Naive B cell (primary cell): ENCODE measurements at places on chromosomes 4 and X.

GRCh38 chrX:22043872-22044271, 11.7 kb downstream of the PHEX start:
- DNase-seq: no peak

GRCh38 chr4:125316791-125317524, 2.2 kb downstream of the FAT4 start:
- DNase-seq: no peak

GRCh38 chr4:81470456-81471297, 1.0 kb downstream of the RASGEF1B start:
- peak; percentile 74 for DNase-seq

DNA sequence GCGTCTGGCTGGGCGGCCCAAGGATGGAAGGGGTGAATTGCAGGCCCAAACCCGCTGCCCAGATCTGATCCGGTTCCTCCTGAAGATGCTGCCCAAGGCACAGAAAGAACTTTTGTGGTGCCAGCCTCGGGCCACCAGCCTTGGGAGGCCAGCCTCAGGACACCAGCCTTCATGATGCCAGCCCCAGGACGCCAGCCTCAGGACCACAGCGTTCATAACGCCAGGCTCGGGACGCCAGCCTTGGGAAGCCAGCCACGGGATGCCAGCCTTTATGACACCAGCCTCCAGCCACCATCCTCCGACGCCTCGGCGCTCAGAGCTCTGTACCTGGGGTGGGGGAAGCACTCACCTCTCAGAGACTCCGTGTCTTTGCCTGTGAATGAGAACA, 107.8 kb downstream of the ADRA2C start:
- DNase-seq: no peak

DNA sequence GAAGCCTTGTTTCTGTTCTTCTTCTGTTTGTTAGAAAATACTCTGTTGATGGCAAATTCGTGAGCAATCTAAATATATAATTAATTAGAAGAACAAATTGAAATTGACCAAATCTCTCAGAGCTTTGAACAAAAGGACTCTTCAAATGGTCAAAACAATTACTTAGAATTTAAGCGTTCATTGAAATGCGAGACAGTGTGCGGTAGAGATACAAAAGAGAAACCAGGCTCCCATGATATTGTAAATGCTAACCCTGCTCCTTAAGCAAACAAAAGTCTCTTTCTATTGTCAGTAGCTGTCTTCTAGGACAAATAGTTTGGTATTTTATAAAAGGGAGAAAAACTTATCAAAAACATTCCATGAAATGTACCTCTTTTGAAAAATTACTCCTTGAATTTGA, 453.4 kb upstream of the MAGEB2 start:
- no peak for DNase-seq

- no peak for DNase-seq
Measured at GRCh38 chrX:26581091-26581490, 365.1 kb downstream of the MAGEB5 start.

GRCh38 chr4:20761382-20761781, 61.1 kb downstream of the PACRGL start:
- no peak for DNase-seq

GRCh38 chr4:47490550-47490949, 5.5 kb downstream of the ATP10D start:
- no peak for DNase-seq

DNA sequence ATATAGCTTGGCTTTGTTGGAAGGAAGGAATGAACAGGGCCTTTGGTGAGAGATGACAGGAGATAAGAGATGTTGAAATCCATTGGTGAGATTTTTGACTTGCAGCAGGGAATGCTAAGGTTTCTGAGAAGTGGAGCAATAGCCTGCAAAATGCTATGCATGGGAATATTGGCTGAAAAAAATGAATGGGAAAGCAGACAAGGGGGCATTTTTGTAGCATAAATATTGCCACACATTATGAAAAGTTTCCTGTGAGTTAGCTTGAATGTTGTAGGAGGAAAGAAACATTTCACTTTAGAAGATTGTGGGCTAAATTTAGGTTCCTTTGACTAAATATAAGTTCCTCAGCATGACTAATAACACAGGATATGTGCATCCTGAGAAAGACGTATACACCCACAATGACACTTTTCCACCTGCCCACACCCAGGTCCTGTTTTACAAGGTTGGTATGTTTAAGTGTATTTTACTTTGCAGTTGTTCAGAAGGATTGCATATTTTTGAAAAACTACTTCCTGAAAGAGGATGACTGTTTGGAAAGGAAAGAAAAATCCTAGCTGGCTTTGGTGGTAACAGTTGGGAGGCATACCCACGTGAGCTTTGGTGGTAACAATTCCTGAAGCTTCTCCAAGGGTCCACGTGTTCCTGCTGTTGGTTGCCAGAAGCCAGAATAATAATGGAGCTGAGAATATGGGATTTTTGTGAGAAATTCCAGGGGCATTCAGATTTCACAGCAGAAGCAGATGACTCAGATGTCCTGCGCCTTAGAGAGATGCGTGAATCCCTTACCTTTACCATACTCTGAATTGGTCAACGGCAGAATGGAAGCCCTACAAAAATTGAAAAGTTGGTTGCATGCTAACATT, 28.5 kb downstream of the PHEX start:
- DNase-seq: no peak

GRCh38 chrX:56503941-56504673, 59.3 kb upstream of the UBQLN2 start:
- no peak for DNase-seq

DNA sequence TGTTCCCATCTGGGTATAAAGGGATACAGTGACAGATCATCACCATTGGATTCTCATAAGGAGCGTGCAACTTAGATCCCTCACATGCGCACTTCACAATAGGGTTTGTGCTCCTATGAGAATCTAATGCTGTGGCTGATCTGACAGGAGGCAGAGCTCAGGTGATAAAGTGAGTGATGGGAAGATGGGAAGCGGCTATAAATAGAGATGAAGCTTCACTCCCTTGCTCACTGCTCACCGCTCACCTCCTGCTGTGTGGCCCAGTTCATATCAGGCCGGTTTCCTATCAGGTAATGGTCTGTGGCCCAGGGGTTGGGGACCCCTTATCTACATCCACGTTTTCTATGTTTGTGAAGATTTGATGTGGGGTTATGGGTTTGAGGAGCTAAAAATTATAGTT, 43.7 kb downstream of the FAT4 start:
- DNase-seq: no peak

DNA sequence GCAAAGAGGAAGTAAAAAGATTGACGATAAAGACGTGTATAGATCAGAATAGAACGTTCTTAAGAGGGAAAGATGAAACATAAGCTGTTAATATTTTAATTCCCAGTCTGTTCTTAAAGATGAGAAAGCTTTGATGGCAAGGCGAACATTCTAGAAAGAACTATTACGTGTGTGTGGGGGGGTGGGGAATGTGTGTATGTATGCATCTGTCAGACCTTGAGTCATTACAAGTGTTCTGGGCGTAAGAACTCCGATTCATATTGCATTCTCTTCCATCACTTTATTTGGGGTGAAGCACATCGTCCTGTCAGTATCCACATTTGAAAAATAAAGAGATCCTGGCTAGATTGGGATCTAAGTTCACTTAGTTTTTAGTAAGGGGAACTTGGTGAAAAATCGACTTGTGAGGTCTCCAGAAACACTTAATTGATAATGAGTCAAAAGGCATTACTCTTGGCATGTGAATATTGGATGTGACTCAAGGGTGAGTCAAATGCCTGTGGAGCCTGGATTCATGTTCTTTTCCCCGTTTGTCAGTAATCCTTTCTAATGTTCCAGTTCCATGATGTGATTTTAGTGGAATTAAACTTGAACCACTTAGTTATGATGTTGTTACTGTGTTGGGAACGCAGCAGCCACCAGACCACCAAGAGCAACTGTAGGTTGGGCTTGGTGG, 3.1 kb downstream of the SMS start:
- no peak for DNase-seq

DNA sequence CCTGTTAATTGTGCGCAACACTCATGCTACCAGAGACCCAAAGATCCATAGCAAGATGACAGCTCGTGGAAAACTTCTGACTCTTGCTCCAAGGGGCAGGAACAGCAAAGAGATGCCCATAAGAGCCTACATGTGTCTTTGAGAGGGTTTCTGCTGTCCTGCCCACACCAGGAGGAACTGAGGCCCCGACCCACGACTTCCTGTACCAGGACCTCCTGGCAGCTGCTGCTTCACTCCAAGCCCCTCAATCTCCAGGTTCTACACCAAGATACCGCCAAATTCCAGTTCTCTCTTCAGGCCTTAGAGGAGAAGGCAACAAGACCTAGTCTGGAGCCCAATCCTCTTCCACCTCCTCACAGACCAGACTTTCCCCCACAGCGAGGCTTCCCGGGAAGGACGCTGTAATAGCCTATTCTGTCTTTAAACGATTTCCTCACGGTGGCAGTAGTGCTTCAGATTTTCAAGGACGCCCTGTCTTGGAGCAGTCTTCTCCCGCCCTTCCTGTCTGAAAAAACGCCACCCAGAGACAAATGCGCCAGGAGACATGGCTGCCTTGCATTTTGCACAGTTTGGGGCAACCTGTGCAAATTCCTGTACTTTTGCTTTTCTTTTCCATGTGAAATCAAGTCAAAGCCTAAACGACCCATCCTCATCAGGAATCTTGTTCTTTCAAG, 230.2 kb upstream of the STK26 start:
- peak; percentile 84 for DNase-seq

- DNase-seq: no peak
Measured at GRCh38 chr4:136056748-136057147, 1475.5 kb downstream of the PCDH18 start.

DNA sequence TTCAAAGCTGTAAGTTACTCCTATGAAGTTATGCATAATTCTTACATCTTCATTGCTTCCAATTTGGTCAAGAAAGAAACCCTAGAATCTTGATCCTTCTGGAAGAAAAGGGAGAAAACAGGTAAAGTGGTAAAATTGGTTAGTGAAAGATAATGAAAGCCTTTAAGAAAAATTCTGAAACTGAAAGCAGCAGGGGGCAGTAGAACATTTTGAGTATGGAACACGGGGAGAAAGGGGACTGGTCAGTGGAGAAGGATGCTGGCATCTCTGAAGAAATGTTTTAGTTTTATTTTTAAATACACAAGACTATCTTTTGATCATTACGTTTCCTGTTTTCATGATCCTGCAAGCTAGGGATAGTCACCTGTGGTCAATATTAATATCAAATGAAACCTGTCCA, 54.3 kb downstream of the SLIT2 start:
- no peak for DNase-seq

GRCh38 chrX:16700734-16701133, 11.7 kb downstream of the CTPS2 start:
- DNase-seq: no peak

DNA sequence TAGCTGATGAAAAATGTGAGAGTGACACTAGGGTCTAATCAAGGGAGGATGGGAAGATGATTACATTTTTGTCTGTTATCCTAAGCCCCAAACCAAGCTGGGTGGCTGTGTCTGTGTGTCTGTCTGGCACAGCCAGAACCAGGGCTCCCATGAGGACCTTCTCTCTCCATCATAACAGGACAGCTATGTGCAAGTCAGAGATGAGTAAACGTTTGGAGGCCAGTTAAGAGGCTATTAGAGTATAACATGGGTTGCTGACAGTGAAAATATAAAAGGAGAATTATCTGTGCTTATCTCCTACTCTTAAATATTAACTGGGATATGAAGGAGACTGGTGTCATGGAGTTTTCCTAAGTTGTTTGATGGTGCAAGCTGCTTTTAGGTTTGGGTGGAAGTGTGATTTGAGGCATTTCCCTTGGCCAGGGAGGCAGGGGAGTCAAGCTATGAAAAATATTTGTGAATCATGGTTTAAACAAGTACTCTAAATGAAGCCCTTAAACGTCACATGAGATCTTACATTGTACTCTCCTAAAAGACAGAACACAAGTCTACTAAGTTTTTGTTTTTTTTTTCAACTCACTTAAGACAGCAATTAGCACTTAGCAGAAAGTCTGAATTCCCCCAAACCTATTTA, 156.2 kb downstream of the ENOX2 start:
- no peak for DNase-seq

DNA sequence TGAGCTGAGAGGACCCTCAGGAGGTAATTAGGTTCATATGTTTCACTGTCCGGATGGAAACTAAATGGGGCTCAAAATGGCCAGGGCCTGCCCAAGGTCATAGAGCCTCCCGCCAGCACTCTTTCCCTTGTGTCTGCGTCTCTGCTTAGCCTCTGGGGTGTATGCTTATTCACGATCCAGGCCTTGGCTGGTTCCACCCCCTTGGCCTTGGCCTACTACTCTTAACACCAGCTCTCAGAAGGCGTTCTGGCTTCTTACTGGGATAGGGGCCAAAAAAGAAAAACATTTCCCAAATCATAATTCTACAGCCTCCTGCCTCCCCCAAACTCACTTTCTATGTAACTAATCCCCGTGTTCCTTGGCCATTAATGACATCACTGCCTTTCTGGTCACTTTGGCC, 68.8 kb downstream of the RTL5 start:
- no peak for DNase-seq

DNA sequence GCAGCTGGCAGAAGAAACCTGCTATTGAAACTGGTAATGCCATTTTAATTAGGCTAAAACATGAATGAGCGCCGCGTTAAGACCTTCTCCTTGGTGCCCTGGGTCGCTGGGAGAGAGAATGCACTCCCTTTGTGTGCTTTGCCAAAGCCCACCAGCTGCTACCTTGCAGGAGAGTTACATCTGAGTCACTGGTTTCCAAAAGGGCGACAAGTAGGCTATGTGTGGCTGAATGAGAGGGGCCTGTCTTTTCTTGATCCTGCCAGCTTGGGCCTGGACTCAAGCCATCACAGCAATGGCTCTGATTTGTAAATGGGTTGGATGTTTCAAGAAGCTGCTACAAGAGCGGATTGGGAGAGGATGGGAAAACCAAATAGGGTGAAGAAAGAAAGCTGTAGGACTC, 81.5 kb downstream of the NHS start:
- DNase-seq: no peak

GRCh38 chrX:23344238-23344903, 9.7 kb downstream of the PTCHD1 start:
- no peak for DNase-seq

DNA sequence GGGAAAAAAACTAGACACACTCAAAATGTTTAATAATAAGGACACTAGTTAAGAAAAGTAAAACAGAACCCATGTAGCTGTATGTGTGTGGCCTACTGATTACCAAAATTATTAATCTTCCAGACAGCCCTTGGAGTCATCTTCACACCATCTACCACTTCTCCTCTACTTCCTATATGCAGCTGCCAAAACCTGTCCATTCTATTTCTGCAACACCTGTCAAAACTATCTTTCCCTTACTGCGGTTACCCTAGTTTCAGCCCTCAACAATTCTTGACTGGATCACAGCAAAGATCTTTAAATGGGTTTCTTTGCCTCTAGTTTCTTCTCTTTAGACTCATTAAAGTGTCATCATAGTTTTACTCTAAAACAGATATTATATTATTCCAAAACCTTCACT, 72.6 kb downstream of the GPR82 start:
- no peak for DNase-seq

GRCh38 chrX:47573341-47574075, 8.7 kb upstream of the TIMP1 start:
- DNase-seq: no peak

- DNase-seq: no peak
Measured at GRCh38 chrX:22177950-22178515, 94.7 kb upstream of the CBLL2 start.

- no peak for DNase-seq
Measured at GRCh38 chrX:141405853-141406492, 163.7 kb upstream of the SPANXC start.
